ENCODE measurements at places on chromosomes 11 and 22.

DNA sequence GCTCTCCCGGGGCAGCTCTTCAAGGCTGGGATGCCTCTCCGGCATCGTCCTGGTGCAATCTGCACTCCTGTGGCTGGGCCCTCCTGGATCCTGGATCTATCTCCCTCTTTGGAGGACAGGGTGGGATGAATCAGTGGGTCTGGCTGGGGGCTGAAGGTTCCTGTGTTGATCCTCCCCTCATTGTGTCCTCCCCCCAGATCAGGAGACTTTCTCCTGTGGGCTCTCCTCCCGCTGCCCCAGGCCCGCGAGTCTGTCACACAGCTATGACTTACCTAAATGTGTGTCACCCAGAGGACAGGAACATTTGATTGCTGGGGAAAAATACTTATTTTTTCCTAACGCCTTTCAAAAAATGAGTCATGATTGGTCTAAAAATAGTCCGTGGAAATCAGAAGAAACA is 106.8 kb upstream of the NECTIN1 start:
- no peak for DNase-seq

DNA sequence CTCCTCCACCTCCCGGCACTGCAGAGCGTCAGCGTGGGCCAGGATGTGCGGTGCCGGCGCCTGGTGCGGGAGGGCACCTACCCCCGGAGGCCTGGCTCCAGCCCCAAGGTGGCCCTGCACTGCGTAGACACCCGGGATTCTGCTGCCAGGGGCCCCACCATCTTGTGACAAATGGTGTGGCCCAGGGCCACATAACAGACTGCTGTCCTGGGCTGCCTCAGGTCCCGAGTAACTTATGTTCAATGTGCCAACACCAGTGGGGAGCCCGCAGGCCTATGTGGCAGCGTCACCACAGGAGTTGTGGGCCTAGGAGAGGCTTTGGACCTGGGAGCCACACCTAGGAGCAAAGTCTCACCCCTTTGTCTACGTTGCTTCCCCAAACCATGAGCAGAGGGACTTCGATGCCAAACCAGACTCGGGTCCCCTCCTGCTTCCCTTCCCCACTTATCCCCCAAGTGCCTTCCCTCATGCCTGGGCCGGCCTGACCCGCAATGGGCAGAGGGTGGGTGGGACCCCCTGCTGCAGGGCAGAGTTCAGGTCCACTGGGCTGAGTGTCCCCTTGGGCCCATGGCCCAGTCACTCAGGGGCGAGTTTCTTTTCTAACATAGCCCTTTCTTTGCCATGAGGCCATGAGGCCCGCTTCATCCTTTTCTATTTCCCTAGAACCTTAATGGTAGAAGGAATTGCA is 13.5 kb downstream of the TSKU start:
- no peak for DNase-seq

GRCh38 chr11:120985718-120986569 is 38.0 kb upstream of the TBCEL start:
- peak; percentile 29 for DNase-seq

DNA sequence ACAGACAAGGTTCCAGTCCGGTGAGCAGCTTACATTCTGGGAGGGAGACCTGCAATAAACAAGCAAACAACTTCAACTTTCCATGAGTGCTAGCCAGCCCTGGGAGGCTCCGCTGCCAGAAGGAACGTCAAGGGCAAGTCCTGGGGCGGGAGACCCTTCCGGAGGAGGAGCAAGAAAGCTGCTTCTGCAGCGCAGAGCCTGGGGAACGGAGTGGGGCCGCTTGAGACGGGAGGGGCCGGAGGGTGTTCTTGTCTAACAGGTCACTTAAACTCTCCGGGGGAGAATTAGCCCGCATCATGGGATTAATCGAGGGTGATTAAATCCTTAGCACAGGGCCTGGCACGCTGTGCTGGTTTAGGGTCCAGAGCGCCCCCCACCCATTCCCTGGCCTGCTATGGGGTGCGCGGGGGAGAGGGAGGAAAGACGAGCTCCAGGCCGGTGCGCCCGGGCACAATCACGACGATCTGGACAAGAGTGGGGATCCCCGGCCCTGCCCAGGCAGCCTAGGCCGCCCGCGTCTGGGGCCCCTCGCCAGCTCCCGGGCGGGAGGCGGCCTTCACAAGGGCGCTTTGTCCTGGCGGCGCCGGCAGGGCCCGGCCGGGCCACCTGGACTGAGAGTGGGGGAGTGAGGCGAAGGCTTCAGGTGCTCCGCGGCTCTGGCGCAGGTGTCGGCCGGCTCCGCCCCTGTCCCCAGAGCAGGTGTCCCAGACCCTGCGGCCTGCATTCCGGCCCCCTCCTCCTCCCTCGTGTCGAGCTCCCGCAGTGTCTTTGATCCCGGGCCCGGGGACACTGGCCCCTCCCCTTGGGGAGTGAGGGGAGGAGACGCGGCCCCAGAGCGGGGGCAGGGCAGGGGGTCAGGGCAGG is 663 bp upstream of the LARGE2 start:
- DNase-seq = peak; percentile 83

DNA sequence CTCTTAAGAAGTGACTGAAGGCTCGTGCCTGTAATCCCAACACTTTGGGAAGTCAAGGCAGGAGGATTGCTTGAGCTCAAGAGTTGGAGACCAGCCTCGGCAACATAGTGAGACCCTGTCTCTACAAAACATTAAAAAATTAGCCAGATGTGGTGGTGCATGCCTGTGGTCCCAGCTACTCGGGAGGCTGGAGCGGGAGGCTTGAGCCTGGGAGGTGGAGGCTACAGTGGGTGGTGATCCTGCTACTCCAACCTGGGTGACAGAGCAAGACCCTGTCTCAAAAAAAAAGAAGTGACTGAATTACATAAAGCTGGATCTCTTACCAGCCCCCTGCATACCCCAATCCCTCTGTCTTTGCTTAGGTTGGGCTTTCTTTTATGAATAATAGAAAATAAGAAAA is 58.1 kb downstream of the C22orf31 start:
- DNase-seq = no peak

DNA sequence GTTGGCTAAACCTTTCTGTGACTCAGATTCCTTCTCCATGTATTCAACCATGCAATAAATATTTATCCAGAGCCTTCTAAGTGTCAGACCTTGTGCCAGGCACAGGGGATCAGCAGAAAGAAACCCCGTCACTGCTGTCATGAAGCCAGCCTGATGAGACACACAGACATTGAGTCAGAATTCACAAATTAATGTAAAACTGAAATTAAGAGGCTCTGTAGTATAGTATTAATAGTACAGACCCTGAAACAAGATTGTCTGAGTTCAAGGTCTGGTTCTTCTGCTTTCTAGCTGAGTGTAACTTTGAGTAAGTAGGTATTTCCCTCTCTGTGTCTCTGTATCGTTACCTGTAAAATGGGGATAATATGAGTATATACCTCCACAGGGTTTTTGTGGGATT is 46.9 kb downstream of the ME3 start:
- no peak for DNase-seq

DNA sequence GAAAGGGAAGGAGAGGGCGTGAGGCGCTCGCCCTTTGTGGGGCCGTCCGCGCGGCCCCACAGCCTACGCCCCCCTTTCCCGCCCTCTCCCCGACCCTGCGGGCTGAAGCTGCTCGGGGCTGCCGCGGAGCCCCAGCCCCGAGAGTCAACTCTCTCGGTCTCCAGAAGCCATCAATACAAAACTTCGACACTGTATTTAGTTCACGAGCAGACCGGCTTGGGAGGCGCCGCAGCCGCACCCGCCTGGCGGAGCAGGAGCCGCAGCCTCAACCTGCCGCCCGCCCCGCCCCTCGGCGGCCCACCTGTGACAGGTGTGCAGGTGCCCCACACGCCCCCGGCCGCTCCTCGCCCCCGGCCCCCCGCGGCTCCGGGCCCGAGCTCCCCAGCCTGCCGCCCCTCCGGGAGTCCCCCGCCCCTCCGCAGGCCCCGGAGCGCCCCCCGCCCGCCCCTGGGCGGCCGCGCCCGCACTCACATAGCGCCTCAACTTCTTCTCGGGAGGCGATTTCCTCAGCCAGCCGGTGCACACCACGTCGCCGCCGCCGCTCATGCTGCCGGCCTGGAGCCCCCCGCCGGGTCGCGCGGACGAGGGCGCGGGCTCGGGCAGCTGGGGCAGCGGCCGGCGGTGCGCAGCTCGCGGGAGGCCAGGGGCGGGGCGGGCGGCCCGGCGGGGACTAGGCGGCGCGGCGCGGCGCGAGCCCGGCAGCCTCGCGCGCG is at the start of gene GAB2:
Gene GAB2, minus strand, starts transcription at position 646 of the 713 bp plus-strand sequence. Its CDS starts 100 bp downstream, at position 546.
- peak; percentile 57 for DNase-seq

- DNase-seq = no peak
Measured at GRCh38 chr11:130514316-130514715, 65.9 kb downstream of the ADAMTS15 start.

GRCh38 chr22:35534091-35534490 is 6.5 kb upstream of the RASD2 start:
- DNase-seq = peak; percentile 52

DNA sequence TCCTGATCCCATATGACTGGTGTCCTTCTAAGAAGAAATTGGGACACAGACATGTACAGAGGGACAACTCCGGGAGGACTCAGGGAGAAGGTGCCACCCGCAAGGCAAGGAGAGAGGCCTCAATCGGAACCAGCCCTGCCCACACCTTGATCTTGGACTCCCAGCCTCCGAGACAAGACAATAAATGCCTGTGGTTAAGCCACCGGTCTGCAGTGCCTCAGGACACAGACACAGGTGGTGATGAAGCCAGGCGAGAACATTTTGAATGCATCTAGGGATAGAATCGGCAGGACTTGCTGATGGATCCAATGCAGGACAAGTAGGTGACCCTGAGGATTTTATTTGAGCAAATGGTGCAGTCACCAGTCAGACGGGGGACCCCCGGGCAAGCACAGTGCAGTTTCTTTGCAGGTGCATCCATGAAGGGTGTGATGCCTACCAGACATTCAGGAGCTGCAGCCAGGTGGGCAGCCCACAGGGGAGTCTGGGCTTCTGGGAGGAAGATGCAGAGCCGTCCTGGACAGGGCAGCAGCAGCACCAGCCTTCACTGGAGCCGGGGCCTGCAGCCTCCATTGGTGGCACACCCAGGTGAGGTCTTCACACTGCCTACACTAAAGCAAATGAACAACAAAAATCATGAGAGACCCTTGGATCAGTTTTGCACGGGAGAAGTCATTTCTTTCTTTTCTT is 20.2 kb upstream of the SEPTIN5 start:
- DNase-seq = no peak

GRCh38 chr11:95148406-95148805 is 58.8 kb downstream of the ENDOD1 start:
- DNase-seq = no peak

DNA sequence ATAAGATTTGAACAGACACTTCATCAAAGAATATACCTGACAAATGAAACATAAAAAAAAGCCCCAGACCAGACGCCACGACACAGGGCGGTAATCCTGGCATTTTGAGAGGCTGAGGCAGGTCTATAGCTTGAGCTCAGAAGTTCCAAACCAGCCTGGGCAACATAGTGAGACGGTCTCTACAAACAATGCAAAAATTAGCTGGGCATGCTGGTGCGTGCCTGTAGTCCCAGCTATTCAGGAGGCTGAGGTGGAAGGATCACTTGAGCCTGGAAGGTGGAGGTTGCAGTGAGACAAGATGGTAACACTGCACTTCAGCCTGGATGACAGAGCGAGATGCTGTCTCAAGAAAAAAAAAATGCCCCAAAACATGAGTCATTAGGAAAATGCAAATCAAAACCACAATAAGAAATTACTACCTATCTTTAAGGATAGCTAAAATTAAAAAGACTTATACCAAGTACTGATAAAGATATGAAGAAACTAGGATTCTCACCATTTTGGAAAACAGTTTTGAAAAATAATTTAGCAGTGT is 91.7 kb upstream of the GRAMD1B start:
- no peak for DNase-seq

DNA sequence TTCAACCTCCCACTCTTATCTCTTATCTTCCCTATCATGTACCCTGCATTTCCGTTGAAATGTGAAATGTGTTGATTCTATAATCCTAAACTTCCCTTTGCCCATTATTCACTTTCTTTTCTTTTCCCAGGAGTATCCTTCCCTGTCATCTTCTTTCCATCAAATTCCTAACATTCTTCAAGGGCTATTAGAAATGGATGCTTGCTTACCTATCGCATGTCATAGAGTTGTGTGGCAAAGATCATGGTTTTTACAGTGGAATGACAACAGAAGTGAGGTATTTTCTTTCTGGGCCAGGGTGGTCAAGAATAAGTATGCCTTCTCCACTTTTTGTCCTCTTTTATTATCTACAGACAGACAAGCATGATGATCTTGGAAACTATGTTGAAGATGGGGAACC is 124.4 kb upstream of the SLC5A12 start:
- no peak for DNase-seq

DNA sequence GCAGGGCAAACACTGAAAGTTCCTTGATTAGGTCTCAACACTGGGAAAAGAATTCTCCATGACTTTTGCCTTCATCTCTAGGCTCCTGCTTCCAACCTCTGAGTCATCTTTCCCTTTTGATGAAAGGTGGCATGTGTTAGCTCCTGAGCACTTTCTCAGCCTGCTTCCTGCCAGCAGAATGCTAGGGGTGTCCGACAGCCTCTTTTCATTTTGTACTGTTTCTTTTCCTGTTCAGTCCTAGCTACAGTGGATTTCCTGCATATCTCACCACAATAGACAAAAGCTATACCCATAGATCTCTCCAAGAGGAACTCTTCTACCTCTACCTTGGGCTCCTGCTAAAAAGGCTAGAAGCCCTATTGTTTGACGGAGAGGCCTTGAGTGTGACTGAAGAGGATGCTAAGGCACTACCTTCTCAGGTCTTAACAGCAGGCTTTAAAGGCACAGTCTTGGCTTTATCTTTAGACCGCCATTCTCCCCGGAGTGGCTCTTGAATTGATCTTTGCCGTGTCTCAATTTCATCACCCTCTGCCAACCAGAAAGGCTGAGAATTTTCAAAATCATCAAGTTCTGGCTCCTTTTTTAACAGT is 145.5 kb downstream of the RBFOX2 start:
- DNase-seq = peak; percentile 52

- DNase-seq = no peak
Measured at GRCh38 chr11:74695705-74696280, 35.4 kb downstream of the CHRDL2 start.

DNA sequence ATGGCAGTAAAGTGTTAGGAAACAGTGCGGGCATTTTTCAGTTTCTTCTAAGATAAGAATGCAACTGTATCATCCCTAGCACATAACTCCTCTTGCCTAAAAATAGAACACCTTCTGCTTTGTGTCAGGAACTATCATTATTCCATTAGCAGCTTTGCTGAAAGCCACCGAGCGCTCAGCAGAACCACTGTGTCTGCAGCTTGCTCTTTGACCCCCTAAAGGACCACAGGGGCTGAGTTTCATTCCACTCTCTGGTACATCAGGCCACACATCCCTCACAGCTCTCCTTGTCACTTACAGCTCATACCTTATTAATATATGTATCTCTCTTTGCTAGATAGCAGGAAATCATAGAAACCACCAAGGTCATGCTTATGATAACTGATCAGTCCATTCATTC is 360.2 kb downstream of the KCNA4 start:
- DNase-seq = no peak

- no peak for DNase-seq
Measured at GRCh38 chr11:124760806-124761205, 1.3 kb downstream of the ESAM start.

DNA sequence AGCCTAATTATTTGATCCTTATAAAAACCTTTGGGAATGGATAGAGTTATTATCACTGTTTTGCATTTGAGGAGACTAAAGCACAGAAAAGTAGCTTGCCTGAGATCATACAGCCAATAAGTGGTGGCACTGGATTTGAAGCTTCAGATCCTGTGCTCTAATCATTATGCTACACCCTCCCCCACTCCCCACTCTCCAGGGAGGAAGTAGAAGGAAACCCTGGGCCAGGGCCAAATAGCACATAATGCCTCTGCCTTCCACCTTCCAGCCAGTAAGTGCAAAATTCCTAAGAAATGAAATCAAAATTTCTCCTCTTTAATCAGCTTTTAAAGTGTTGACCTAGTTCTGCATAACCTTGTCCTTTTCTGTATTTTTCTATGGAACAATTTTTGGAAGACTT is 61.6 kb downstream of the SIK2 start:
- DNase-seq = no peak
